Cortex of kidney (tissue), 1 donor: ENCODE measurements at places on chromosomes 3 and 15.

GRCh38 chr15:53658255-53658654 is 101.2 kb downstream of the WDR72 start:
- no peak for DNase-seq

- no peak for DNase-seq
Measured at GRCh38 chr3:73474619-73475018, 150.1 kb downstream of the PDZRN3 start.

GRCh38 chr3:125212509-125213363 is at the start of gene SLC12A8:
SLC12A8 (minus strand) TSS chr3:125212748; CDS start chr3:125211349, 1,399 bp downstream.
- DNase-seq, result no peak

DNA sequence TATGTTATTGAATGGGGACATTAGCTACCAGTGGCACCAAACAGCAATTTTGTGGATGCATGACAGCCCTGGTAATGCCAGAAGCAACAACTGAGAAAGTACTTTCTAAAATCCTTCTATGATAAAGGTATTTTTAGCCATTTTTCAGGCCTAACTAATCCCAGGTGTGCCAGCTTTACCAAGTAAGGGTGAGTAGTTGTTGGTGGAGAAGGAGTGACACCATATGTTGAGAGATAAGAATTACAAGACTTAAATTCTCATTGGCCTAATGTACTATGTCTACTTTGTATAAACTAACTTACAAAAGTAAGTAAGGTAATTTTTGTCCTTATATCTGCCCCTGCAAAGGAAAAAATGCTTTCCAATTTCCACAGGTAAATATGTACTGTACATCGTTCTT is 4.1 kb upstream of the COX17 start:
- no peak for DNase-seq

- DNase-seq, result no peak
Measured at GRCh38 chr3:193396451-193397244, 18.1 kb upstream of the ATP13A5 start.

DNA sequence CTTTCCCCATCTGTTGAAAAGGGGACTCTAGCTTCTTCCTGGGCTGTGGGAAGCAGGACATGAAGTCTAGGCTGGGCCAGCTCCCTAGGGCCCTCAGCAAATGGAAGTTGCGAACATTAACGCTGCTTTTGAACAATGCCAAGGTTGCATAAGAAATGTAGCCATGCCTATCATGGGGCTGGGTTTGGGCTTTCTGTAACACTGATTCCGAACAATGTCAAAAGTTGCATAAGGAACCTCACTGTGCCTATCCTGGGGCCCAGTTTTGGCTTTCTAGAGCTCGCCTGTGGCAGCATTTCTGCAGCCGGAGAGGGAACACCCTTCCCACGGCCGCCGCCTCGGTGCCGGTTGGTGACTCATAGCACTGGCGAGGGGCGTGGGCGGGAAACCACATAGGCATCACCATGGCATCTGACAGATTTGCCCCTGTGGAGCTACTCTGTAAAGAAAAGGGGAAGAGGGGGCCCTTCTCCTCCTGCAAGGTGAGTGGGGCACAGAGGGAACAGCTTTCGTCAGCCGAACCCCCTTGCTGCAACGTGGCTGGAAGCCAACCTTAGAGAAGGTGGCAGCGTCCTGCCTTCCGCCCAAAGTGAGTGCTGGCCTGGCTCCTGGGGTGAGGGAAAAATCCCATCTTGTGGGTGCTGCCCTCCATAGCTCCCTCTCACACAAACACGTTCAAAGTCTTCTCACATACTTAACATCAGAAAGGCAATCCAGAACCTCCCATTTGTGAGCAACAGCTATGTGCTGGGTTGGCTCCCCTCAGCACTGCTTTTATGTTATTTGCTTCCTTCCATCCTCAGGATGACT is 46.6 kb upstream of the ATP2B2 start:
- DNase-seq, result no peak

DNA sequence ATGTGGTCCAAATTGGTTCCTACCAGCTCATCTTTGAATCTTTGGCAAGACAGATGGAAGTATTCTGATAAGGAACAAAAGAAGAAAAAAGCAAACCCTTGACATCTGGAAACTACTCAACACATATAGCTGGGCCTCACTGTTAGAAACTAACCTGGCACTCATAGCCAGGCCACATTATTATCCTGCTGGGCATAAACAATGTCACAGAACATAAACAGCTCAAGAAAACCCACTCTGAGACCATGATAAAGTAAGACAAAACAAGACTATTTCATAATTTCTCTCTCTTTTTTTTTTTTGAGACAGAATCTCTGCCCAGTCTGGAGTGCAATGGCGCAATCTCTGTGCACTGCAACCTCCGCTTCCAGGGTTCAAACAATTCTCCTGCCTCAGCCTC is 1093.2 kb downstream of the FHIT start:
- no peak for DNase-seq

- no peak for DNase-seq
Measured at GRCh38 chr3:147304756-147305155, 101.6 kb downstream of the ZIC4 start.

GRCh38 chr3:32992310-32992686 is 40.9 kb downstream of the CCR4 start:
- no peak for DNase-seq

- no peak for DNase-seq
Measured at GRCh38 chr3:178084938-178085816, 451.1 kb upstream of the KCNMB2 start.

- no peak for DNase-seq
Measured at GRCh38 chr3:127758013-127758412, 64.3 kb downstream of the MGLL start.

DNA sequence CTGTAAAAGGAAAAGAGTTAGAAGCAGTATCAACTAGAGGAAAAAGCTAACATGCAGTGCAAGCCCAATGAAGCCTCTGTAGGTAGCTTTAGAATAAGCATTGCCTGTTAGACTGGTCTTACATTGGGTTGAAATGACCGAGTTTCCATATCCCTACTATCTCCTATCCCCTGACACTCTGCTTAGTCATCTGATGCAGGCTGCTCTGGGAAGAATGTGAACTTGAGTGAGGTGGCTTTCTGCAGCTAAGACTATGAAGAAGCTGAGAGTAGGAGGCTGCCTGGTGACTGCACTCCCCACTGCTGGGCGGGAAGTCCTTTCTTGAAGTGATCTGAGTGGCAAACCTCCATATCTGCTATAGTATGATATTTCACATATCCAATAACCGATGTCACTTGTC is 64.7 kb downstream of the OXSM start:
- no peak for DNase-seq
